ENCODE measurements at places on chromosomes 2 and 18.

DNA sequence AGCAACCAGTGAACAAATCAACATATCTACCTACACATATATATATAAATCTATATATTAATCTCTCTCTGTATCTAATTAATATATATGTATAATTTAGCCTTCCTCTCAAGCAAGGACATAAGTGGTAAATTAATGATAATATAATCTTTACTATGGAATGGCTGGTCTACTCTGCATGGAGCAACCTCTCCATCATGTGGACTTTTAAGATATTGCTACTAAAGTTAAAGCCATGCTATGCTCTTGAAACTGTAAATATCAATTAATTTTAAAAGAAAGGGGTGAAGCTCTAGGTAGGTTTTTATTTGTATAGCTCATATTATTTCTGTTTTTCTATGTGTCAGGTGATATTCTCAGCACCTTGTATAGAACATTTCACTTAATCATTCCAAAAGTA, 147.0 kb downstream of the PPP1R1C start:
- DNase-seq, result no peak

DNA sequence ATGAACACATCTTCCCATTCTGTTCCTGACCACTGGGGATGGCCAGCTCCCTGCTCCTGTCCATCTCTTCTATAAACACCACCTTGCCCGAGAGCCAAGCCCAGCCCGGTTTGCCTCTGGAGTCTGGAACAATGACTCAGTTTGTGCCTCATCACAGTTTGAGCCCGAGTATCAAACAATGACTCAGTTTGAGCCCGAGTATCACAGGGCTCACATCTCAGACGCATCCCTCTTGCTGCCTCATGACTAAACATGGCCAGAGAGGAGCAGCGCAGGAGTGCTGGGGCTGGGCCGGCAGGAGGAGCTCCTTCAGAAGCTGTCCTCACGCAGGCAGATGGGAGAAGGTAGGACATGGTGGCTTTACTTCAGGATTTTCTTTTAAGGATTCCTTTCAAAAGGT, 68.7 kb downstream of the PXDN start:
- DNase-seq, result no peak

- no peak for DNase-seq
Observed at GRCh38 chr2:189559579-189560272, 20.9 kb downstream of the SLC40A1 start.

GRCh38 chr2:138003411-138003810, 39.1 kb downstream of the HNMT start:
- no peak for DNase-seq

GRCh38 chr18:35862119-35862640, 110.3 kb upstream of the RMP24 start:
- no peak for DNase-seq

GRCh38 chr2:228705318-228705717, 523.8 kb upstream of the SPHKAP start:
- no peak for DNase-seq

DNA sequence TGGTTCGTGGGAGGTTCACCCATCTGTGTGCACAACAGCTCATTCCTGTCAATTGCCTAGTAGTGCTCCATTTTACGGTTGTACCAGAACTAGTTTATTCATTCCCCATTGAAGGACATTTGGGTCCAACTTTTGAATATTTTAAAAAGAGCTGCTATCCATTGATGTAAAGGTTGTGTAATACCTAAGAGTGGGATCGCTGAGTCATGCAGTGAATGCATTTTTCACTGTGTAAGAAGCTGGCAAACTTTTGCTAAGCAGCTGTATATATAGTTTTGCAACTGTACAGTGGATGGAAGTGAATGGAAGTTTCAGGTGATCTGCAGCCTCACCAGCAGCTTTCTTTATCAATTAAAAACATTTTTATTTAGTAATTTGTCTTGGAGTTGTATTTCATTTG, 104.5 kb downstream of the DCDC2C start:
- DNase-seq, result no peak

DNA sequence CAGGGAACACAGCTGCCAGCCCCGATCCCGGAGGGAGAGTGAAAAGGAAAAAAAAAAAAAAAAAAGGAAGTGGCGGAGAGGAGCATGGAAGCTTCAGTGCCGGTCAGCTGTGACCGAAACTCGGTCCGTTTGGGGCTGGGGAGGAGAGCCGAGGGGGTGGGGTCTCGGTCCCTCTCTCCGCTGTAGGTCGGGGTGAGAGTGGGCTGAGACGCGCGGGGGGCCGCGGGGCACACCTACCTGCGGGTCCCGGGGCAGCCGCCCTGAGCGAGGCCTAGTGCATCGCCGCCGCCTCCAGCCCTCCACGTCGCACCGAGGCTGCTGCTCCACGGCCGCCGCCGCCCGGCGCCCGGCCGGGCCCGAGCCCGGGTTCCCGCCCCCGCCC, 536 bp downstream of the VPS54 start:
- DNase-seq, result no peak

DNA sequence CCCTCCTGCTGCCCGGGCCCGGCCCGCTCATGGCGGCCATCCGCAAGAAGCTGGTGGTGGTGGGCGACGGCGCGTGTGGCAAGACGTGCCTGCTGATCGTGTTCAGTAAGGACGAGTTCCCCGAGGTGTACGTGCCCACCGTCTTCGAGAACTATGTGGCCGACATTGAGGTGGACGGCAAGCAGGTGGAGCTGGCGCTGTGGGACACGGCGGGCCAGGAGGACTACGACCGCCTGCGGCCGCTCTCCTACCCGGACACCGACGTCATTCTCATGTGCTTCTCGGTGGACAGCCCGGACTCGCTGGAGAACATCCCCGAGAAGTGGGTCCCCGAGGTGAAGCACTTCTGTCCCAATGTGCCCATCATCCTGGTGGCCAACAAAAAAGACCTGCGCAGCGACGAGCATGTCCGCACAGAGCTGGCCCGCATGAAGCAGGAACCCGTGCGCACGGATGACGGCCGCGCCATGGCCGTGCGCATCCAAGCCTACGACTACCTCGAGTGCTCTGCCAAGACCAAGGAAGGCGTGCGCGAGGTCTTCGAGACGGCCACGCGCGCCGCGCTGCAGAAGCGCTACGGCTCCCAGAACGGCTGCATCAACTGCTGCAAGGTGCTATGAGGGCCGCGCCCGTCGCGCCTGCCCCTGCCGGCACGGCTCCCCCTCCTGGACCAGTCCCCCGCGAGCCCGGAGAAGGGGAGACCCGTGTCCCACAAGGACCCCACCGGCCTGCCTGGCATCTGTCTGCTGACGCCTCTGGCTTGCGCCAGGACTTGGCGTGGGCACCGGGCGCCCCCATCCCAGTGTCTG, 767 bp downstream of the RHOB start:
- no peak for DNase-seq

GRCh38 chr2:9170458-9171130, 36.0 kb upstream of the ASAP2 start:
- no peak for DNase-seq

DNA sequence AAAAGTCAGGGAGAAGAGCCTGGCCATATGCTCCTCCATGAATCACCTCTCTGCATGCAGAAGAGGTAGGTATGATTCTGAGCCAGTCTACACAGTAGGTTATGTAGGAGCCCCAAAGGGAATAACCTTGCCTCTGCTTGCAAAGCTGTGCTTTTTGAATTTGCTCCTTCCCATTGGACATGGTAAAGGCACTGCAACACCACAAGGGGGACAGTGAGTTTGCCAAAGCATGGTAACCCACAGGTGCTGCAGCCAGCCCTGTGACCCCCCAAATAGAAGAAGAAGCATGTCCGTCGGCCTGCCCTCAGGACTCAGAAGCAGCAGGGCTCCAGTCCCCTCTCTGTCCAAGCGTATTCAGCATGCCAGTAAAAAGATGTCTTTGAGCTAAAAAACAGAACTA, 51.0 kb upstream of the BCL2L11 start:
- DNase-seq, result no peak

DNA sequence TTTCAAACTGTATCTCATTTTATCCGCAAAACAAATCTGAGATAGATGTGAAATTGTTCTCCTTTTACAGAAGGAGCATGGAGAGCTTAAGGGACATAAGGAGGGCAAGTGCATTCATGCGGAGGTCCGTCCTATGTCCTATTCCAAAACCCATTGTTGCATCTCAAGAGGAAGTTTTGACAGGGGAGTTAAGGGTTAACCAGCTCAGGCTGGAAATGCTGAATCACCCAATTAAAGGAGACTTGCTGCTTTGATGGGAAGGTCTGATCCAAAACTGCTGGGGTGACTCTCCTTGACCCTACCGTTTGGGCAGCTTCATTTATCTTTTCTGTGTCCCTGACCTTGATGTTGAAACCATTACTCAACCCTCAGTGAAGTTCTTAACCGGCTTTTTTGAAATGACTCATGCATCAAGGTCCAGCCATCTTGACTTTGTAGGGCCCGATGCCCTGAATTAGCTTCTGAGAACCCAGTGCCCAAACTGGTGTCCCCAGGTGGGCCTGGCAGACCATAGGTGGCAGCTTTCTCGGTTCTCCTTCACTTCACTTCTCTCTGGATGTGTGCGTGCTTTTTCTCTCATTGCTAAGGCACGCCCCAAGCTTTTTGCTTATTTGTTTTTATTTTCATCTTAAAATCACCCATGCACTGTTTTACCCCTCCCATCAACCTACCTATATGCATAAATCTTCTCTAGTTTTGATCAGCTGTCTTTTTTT, 15.9 kb upstream of the TXNDC2 start:
- peak; percentile 30 for DNase-seq

- DNase-seq, result no peak
Observed at GRCh38 chr18:79553154-79553553, 126.4 kb upstream of the CTDP1 start.

DNA sequence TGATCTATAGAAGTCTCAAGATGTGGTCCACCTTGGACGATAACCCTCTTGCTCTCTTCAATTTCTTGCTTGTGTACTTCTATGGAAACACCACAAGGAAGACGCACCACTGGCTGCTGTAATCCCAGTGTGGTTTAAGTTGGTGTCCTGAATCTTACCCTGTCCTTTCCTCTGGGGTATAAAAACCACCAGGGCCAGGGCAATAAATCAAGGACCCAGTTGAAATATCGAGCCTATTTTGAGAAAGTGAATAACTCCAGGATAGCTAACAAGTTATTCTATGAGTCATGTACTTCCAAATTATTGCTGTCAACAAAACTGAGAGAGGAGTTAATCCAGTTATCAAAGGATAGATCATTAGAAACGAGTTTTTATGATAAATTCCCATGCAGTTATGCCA, 137.0 kb downstream of the RND3 start:
- no peak for DNase-seq

DNA sequence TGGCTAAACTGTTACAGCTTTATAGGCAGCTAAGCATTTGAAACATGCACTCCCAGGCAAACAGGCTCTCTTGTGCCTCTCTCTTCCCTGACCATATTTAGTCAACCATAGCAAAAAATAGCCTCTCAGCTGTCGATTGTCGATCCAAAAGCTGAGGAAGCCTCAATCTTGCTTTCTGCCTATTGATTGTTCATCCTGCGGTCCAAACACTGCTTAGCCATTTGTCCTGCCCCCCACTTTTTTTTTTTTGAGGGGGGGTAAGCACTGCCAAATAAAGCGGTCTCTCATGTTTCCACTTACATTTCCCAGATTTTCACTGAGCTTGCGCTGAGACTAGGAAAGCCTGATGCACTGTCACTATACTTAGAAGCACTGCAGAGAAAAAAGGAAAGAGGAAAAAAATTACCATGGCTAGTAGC, 90.8 kb downstream of the MIB1 start:
- no peak for DNase-seq

DNA sequence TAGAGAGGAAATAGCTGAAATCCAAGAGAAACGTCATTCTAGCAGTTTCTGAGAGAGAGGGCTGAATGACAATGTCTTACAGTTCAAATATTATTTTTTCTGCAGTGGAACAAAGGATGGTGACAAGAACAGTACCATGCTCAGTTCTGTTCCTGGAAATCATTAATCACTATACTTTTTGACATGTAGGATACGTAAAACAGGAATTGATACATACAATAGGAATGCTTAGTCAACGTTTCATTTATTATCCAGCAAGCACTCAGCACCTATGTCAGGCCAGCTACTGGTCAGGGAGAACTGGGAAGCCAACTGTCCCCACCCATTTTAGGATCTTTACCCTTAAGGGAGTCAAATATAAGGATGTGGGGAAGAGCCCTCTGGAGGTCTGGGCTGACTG, 114.7 kb downstream of the DHRS9 start:
- no peak for DNase-seq

Measured in GM12878 (cell line).